ENCODE measurements at places on chromosomes 11 and 22.

GRCh38 chr22:48309115-48309705 is 1518.5 kb downstream of the BRD1 start:
- DNase-seq = no peak

- DNase-seq = no peak
Observed at GRCh38 chr22:47297261-47298016, 535.0 kb downstream of the TBC1D22A start.

DNA sequence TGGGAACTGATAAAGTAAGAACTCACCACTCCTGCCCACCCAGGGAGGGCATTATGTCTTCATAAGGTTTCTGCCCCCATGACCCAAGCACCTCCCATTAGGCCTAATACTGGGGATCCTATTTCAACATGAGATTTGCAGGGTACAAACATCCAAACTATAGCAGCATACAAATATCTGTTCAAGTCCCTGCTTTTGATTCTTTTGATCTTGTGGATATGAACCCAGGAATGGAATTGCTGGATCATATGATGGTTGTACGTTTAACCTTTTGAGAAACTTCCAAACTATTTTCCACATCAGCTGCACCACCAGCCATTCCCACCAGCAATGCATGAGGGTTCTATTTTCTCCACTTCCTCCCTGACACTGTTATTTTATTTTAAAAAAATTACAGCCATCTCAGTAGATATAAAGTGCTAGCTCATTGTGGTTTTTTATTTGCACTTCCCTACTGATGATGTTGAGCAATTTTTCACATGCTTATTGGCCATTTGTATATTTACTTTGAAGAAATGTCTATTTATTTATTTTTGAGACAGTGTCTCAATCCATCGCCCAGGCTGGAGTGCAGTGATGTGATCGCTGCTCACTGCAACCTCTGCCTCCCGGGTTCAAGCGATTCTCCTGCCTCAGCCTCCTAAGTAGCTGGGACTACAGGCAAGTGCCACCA is 7.1 kb upstream of the ATG16L2 start:
- no peak for DNase-seq

- DNase-seq = no peak
Observed at GRCh38 chr11:31802990-31803812, 7.9 kb downstream of the PAX6 start.

DNA sequence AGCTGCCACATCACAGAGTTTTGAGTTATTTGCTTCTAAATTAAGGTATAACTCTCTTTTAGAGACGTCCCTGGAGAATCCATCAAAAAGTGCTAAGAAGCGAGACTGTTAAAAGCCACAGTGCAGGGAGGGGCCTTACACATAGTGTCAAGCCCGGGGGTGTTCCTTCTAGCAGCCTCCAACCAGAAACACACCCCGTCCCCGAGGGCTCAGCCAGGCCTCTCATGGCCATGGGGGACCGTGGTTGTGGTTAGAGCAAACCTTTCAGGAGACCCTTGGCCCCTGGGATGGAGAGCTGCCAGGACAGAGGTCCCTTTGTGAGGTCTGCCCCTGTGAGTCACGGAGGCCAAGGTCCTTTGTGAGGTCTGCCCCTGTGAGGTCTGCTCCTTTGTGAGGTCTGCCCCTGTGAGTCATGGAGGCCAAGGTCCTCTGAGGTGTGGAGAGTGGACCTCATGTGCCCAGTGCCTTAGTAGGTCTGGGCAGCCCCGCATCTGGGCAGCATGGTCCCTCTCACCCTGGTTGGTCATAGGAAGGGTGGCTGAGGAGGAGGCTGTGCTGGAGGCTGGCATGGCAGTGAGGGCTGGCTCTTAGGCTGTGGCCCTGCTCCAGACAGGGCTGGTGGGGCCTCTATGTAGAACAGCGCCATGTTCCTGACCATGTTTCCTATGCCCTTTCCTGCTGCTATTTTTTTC is 5.4 kb downstream of the GNAZ start:
- DNase-seq = no peak

DNA sequence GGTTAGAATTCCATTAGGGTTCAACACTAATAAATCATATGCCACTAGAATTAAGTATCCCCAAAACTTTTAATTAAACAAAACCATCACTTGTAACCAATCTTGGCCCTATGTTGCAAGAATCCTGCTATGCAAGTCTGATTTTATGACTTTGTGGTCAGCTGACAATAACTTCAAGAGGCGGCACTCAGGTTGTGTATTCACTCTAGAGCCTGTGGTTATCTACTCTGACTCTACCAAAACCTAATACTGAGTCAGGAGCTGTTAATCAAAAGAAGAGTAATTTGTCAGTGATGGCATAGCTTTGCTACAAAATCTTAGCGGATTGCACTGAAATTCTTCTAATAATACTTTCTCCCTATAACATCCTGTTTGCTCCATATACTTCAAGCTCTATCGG is 253.7 kb downstream of the AASDHPPT start:
- DNase-seq = no peak

GRCh38 chr22:46878191-46878948 is 115.9 kb downstream of the TBC1D22A start:
- no peak for DNase-seq

- no peak for DNase-seq
Observed at GRCh38 chr11:114172871-114173444, 113.4 kb downstream of the ZBTB16 start.

- peak; percentile 68 for DNase-seq
Observed at GRCh38 chr11:95715777-95716241, 73.8 kb downstream of the FAM76B start.

GRCh38 chr11:122796128-122796717 is 42.1 kb upstream of the CRTAM start:
- DNase-seq = peak; percentile 75

- DNase-seq = no peak
Observed at GRCh38 chr11:7488681-7489080, 3.4 kb downstream of the OLFML1 start.

DNA sequence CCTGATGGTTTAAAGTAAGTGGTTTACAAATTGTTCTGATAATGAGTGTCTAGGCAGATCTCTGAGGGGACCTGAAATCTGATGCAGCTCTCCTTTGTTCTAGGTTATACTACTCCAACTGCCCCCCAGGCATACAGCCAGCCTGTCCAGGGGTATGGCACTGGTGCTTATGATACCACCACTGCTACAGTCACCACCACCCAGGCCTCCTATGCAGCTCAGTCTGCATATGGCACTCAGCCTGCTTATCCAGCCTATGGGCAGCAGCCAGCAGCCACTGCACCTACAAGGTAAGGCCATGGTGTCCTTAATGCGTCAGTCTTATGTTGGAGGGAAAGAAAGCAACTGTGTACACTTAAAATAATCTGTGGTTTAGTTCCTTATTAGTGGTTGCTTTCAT is 9.9 kb downstream of the EWSR1 start:
- no peak for DNase-seq

DNA sequence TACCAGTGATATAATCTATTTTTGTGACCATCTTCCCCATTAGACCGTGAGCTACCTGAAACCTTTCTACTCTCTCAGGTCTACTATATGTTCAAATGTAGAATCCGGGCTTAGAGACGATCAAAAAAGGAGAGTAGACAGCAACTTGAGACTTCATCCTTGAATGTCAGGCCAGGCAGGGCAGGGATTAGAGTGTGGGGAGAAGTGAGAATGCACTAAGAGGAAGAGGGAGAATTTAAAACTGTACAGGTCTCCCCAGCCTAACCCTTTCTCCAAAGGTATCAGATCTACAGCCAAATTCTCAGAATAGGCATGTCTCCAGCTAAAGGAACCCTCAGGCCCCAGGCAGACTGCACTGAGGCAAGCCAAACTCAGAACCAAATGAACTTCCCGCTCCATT is 935 bp downstream of the LAMTOR1 start:
- no peak for DNase-seq

DNA sequence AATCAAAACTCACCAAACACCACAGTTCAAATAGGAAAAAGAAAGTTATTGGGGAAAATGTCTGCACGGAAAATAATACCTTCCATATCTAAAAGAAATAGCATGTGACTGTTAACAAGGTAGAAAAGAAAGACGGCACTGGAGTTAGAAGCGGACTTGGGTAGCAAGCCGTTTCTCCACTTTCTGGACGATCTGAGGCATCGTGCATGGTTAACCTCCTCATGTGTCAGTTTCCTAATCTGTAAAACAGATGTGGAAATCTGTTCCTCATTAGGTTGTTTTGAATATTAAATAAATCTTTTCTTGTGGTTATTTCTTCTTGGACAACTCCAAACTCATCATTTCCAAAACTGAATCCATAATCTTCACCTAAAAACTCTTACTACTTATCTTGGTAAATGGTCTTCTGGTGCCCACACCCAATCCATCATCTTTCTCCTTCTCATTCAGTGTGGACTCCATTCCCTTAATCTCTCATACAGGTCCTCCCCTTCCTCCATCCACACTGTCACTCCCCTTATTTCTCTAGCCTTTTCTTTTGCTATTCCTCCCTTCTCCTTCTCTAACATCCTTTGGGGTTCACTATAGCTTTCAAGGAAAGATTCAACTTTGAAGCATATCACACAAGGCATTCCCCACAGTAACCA is 53.5 kb downstream of the VSIG10L2 start:
- DNase-seq = no peak

GRCh38 chr11:68828155-68828931 is 13.4 kb downstream of the CPT1A start:
- DNase-seq = no peak

DNA sequence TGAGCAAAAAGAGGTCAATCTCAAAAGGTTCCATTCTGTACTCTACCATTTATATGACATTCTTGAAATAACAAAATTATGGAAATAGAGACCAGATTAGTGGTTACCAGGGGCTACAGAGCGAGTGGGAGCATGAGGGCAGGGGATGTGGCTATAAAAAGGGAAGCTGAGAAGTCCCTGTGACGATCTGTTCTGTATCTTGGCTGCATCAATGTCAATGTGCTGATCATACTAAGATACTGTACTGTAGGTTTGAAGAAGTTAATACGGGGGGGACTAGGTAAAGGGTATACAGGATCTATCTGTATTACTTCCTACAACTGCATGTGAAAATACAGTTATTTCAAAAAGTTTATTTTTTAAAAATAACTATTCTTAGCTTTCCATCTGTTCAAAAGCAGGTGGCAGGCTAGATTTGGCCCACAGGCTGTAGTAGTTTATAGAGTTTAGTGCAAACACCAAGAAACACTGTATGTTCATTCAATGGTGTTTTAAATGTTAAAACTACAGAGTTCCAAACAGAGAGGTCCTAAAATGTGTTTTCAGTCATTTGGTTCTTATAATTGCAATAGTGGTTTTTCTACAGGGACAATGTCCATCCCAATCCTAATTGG is 78.2 kb downstream of the SMCO4 start:
- no peak for DNase-seq
